ENCODE measurements at places on chromosomes 11 and 22.

DNA sequence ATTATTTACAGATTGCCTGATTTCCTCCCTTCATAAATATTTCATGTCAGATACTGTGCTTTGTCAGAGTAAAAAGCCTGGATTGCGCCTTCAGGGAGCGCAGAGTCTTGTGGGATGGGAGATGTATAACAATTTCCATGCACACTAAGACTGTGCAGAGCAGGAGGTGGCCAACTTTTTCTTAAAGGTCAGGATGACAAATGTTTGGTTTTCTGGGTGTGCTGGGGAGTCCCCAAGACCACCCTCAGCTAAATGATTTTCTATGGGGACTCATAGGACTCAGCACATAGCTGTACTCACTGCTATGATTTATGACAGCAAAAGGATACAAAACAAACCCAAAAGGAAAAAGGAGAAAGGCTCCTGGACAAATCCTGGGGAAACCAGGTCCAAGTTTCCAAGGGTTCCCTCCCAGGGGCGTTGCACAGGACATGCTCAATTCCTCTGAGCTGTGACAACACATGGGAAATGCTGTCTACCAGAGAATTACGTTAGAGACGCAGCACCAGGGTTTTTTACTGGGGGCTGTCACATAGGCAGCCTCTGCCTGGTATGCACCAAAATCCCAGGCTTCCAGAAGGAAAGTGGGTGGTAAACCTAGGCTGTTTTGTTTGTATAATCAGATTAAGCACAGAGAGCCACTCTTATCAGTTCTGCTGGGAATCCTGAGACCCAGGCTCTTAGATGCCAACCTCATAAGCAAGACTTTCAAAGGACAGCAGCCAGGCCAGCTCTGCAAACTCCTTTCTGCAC is 59.1 kb downstream of the CSNK2A3 start:
- DNase-seq = no peak

DNA sequence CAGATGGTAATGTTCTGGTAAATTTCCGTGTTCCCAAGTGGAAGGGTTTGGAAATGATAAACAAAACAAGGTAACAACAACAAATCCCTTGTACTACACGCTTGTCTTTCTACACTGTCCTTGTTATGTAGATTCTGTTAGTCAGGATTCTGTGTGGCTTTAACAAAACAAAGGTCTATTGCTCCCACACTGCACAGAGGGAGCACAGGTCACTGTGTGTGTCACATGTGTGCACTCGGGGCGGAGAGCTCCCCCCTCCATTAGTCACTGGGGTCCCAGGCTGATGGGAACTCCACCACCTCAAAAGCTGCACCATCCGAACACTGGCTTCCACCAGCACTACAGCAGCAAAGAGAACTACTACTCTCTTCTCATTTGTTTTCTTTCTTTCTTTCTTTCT is 227.9 kb downstream of the NTM start:
- no peak for DNase-seq

DNA sequence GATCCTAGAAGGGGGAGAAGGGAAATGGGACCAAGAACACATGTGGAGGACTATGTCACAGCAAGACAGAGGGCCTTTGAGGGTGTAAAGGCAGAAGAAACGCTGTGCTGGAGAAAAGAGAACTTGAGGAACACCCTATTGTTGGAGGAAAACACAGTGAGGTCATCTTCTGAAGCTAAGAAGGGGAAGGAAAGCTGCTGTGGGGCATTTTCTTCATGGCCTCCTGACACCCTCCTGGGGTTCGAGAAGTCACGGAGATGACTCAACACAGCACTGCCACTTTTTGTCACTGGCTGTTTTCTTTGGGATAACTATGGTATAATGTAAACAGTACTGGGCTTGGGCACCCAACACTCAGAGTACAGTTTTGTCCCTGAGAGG is 492.6 kb upstream of the CADM1 start:
- no peak for DNase-seq

- DNase-seq = no peak
Observed at GRCh38 chr11:73478737-73479347, 102.6 kb downstream of the RELT start.

GRCh38 chr22:39773503-39773902 is 120.1 kb downstream of the ENTHD1 start:
- no peak for DNase-seq
